ENCODE measurements at places on chromosomes 11 and 22.

DNA sequence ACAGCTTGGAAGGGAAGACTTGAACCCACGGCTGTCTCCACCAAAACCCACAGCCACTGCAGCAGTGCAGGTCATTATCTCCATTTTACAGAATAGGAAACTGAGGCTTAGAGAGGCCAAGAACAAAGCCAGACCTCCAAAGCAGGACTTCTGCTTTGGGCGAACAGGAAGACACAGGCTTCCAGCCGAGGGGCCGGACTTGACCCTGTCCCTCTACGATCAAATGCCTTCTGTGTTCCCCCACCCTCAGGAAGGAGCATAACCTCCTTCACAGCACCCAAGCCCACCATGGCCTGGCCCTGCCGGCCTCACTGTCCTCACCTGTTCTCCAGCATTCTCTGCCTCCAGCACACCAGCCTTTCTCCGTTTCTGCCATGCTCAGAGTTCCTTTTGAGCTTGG lies 15.8 kb downstream of the IGLL1 start:
- DNase-seq = no peak

GRCh38 chr22:31222736-31223135 lies 10.6 kb downstream of the LIMK2 start:
- no peak for DNase-seq

- no peak for DNase-seq
These were observed 4.2 kb downstream of the CCDC116 start for GRCh38 chr22:21636629-21637218.

- no peak for DNase-seq
These were observed 29.0 kb downstream of the TTLL1 start for GRCh38 chr22:43060183-43060582.

GRCh38 chr11:33634291-33634834 lies 66.3 kb downstream of the C11orf91 start:
- DNase-seq = no peak

- DNase-seq = no peak
These were observed 18.3 kb downstream of the AMOTL1 start for GRCh38 chr11:94786264-94787126.

DNA sequence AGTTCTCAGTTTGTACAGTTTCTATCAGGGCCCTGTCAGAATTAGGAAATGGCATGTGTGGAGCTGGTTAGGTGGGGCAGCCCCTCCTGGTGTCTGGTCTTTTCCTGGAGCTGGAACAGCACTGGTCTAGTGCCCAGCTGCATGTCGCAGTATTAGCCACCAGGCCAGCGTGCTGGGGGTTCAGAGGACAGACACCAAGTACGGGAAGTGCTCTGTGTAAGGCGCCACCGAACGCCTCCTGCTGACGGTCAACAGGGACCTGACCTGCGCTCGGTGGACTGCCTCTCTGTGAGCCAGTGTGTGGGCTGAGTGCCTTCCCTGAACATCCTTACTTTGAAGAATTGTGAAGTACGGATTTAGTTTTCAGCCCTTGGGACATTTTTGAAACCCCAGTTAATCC lies 33.9 kb downstream of the AP2A2 start:
- no peak for DNase-seq

DNA sequence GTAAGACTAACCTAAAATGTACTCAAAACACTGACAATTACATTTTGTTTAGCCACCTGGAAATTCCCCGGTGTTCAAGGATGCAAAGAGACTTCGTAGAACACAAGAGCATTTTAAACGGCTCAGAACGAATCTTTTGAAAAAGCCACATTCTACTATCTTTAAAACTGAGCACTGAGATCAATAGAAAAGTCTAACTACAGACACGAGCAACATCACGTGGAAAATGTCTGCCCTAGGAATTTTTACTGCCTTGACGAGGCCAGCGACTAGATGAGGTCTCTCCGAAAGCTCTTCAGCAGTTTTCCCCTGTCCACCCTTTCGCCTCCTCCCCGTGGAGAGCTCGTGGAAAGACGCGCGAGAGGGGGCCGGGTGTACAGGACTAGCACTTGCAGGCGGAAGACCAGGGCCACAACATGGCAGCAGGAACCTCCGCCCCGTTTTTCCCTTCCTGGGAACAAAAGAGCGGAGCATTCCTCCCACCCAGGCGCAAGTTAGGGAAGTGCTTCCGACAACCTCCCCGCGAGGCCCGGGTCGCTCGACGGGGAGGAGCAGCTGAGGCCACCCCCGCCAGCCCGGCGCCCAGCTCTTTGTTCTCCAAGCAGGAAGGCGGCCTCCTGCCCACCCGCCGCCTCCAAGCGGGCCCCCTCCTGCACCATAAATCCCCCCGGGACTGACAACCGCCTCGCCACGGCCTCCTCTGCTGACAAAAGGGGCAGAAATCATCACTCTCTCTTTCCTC lies 1.1 kb downstream of the EIF4G2 start:
- no peak for DNase-seq

- DNase-seq = no peak
These were observed 2.3 kb downstream of the PRSS23 start for GRCh38 chr11:86802601-86803051.

DNA sequence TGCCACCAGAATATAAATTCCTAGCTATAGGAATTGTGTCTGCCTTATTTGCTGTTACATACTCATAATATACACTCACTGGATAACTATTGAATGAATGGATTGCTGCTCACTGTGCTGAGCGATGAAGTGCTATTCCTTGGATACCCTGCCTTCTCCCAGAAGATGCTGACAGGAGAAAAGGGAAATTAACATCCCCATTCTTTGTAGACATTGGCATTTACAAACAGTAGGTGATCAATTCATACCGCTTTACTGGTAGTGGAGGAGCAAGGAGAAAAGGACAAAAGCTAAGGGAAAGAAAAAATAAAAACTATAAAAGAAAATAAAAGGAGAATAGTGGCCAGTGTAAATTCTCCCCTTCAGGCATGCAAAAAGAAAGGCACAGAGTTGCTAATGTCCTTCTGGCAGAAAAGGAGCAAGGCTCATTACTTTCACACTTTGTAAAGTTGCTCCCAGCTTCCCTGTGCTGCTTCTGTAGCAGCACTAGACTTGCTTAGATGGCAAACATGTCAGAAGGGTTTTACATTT lies 183.0 kb downstream of the LUZP2 start:
- no peak for DNase-seq
